ENCODE measurements at places on chromosomes 1 and 21.

GRCh38 chr1:228510101-228510802, 23.1 kb downstream of the RNF187 start:
- DNase-seq, result peak; percentile 59

DNA sequence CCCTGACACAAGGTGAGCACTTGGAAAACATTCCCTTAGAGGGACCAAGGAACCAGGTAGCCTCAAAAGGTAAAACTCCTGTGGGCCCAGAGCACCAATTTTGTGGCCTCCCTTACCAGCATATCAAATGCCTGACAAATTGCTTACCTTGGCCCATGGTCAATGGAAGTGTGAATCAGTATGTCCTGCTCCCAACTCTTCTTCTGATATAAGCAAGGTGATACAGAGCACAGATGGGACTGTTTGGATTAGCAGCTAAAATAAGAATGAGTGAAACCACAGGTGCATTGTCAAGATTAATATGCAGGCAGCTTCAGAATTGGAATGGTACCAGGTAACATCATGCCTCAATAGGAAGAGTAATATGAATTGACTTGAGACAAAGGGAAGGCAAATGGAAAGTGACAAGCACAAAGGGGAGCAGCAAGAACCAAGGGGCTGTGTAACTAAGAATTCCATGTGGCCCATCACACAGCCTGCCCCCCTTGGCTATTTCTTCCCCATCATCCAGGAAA, 156.8 kb upstream of the KCND3 start:
- no peak for DNase-seq

- DNase-seq, result no peak
These were observed 357.0 kb downstream of the TTLL7 start for GRCh38 chr1:83641796-83642443.

DNA sequence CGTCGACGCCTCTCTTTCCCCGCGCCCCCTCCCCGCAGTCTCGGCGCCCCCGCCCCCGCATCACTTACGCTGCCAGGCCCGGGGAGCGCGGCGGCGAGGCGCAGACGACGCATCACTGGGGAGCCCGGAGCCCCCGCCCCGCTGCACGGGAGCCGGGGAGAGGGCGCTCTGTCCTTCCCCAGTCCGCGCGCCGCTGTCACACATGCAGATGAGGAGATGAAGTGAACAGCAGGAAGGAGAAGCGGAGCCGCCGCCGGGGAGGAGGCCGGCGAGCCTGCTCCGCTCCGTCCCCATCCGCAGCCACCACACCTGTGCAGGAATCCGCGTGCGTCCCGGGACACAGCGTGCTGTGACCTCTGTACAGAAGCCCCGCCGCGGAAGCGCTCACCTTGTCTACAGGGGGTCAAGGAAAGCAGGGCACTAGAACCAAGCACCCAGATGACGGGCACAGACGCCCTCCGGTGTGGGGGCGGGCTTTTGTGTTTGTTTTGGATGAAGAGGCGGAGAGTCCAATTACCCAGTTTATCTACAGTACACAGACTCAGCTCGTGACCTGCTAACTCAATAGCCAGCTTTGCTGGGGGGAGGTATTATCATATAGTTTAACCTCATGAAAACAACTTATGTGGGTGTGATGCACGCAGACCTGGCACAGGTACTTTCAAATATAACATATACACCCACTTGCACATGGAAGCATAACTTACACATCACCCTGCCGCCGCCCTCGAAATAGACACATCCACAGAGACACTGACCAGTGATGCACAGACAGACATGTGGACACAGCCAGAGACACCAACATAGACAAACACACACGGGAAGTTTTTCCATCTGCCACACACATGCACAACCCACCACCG, 12.4 kb downstream of the KLHDC8A start:
- DNase-seq, result peak; percentile 91

- DNase-seq, result no peak
These were observed 643.3 kb downstream of the NPHP4 start for GRCh38 chr1:5348732-5349465.

- DNase-seq, result no peak
These were observed 232.5 kb upstream of the TMEM51 start for GRCh38 chr1:14921057-14921456.

DNA sequence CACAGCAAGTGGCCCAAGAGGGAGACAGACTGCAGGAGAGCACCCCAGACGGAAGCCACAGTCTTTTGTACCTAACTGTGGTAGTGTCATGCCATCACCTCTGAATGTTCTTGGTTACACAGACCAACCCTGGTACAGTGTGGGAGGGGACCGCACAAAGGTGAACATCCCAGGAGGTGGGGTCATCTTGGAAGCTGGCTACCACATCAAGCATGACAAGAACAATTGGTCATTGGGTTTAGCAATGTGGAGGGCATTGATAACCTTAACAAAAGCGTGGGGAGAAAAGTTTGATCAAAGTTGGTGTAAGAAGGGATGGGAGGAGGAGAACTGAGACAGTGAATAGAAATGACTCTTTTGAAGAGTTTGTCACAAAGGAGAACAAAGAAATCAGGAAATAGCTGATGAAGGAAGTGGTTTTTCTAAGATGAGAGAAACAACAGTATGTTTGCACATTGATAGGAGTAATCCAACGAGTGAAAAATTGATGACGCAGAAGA, 87.1 kb upstream of the CACNA1E start:
- DNase-seq, result no peak

- no peak for DNase-seq
These were observed 105.6 kb upstream of the TMPRSS2 start for GRCh38 chr21:41613533-41613909.

DNA sequence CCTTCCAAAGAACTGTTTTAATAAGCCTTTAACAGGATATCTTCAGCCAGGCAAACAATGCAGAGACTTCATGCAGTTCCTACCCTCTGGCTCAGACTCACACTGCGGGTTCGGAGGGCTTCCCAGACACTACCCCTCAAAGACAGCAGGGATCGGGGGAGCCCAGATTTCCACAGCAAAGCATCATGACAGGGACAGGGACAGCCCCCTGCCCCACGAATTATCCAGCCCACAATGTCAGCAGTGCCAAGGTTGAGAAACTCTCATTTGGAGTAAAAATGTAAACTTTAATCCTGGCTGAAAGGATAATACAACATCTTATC, 20.1 kb downstream of the NPHP4 start:
- no peak for DNase-seq

DNA sequence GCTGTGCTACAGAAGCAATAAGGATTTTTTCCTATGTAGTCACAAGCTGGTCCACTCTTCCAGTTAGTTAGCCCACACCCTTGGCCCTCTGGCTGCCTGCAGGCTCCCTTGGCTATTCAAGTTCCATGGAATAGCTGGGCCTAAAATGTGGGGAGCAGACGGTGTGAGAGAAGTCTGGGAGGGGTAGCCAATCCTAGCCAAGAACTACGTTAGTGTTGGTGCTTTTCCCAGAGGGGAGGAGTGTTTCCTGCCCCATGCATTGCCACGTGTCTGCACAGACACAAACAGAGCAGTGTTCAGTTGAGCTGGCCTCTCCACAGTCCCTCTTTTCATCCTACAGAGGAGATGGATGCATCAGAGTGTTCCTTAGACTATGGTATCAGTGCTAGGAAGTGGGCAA, 59.0 kb upstream of the IPO9 start:
- no peak for DNase-seq

GRCh38 chr1:199029401-199029800, 390.6 kb downstream of the PTPRC start:
- DNase-seq, result no peak

DNA sequence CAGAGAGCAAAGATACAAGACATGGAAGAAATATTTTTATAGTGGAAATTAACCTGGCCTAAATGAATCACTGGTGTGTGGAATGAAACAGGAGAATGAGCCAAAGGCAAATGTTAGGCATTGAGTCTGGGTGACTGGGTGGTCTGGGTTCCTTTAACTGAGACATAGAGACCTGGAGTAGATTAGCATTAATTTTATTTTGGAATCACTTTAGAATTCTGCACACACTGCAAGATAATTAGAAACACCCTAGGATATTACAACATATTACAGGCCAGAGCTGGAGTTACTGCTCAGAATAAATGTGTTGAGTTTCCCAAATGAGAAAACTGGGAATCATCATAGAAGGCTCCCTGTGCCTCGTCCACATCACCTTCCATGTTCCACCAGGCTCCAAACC, 85.5 kb downstream of the PLPPR5 start:
- no peak for DNase-seq

GRCh38 chr1:190679983-190680382, 202.3 kb upstream of the BRINP3 start:
- no peak for DNase-seq

- no peak for DNase-seq
These were observed 72.2 kb upstream of the SLC25A33 start for GRCh38 chr1:9466780-9467758.

- DNase-seq, result no peak
These were observed 312.6 kb downstream of the SIPA1L2 start for GRCh38 chr1:232317350-232317749.

Measured in erythroblast (primary cell).